Activated naive CD4-positive, alpha-beta T cell treated with anti-CD3 and anti-CD28 coated beads, Interleukin-2, amount 50 U/mL, for 72 hours (primary cell): ENCODE measurements at places on chromosomes 6 and 20. TPM values are rescaled to one million over a fixed set of nuclear protein-coding genes. Genes with fewer than 3 reads are reported as not detected.

- DNase-seq, result no peak
Observed at GRCh38 chr6:107187630-107188029, 72.3 kb upstream of the BEND3 start.

DNA sequence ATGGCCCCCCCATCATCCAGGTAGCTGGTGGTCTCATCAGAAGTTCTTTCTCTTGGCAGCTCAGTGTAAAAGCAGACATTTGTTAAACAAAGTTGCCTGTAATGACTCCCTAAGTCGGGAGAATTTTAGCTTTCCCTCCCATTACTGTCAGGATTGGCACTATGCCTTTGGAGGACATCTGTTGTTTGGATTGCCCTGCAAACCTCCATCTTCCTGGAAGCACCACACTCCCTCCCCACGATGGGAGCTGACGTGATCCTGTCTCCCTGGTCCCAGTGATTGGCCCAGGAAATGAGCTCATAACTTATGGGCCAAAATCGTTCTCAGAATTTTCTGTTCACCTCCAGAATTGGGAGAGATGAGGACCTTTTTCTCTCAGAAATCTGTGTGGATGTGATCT is 42.6 kb upstream of the CNR1 start:
- DNase-seq, result no peak

DNA sequence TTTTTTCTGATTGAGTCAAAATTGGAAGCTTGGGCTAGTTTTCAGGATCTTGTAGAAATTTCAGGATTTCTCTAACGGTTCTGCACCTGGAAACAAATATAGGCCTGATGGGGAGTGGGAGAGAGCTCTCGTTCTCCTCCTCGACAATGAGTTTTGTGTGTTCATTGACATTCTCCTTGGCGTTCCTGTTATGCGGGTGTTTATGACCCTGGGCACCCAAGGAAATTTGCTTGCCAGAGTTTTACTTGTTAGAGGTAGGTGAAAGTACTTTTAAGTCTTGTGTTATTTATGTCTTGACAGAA is 2.2 kb downstream of the ASXL1 start:
- no peak for DNase-seq

GRCh38 chr6:53109612-53110011 is 39.0 kb downstream of the GCM1 start:
- no peak for DNase-seq

DNA sequence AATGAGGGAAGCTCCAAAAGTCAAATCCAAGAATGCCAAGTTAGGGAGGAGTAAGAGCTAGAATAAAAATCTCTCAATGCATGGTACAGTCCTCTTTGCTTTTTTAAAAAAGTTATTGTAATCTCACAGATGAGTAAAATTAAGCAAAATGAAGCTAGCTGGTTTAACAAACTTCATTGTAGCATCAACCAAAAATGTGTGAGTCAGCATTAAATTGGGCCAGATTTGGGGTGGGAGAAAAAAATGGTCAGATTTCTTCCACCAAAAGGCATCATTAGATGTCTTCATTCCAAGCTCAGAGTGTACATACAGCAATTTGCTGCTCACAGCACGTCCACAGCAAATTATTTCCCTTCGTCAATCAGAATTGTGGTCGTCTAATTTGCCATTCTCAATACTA is 441.5 kb upstream of the FLRT3 start:
- DNase-seq, result no peak

DNA sequence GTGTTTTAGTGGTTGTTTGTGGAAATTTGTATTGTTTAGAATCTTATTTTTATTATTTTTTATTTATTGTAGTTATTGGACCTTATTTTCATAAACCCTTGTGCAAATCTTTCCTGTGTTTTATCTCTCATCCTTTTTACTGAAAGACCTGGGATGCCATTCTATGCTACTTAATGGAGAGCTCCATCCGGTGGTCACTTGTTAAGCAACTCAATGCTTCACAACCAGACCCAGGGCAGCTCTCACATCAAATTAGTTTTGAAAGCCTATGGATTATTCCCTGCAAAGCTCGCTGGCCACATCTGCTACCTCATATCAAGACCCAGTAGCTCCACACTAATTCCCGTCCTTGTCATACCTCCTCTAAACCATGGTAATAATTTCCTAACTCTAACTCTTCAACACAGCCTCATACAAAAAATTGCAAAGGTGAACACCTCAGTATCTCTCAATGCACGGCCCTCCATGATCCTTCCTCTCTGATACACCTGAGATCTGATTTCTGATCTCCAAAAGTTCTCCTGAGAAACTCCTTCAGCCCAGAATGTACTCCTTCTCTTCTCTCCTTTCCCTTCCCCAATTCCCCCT is 296.6 kb upstream of the MANEA start:
- DNase-seq, result no peak

DNA sequence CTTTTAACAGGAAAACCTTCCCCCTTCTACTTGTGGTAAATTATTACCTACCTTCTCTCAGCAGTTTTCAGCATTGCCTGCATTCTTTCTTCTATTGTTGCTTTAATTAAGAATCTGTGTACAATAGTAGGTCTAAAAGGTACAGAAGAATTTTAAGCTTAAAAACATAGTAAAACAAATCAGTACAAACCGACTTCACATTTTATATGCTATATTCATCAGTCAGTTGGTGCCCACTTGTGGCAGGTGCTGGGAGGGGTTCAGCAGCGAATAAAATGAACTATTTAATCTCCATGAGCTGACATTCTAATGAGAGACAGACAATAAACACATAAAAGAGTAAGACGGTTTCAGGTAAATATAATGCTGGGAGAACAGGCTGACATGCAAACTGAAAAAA is 73.4 kb upstream of the FBXO30 start:
- no peak for DNase-seq

- no peak for DNase-seq
Observed at GRCh38 chr20:58753922-58754551, 61.4 kb downstream of the NPEPL1 start.

DNA sequence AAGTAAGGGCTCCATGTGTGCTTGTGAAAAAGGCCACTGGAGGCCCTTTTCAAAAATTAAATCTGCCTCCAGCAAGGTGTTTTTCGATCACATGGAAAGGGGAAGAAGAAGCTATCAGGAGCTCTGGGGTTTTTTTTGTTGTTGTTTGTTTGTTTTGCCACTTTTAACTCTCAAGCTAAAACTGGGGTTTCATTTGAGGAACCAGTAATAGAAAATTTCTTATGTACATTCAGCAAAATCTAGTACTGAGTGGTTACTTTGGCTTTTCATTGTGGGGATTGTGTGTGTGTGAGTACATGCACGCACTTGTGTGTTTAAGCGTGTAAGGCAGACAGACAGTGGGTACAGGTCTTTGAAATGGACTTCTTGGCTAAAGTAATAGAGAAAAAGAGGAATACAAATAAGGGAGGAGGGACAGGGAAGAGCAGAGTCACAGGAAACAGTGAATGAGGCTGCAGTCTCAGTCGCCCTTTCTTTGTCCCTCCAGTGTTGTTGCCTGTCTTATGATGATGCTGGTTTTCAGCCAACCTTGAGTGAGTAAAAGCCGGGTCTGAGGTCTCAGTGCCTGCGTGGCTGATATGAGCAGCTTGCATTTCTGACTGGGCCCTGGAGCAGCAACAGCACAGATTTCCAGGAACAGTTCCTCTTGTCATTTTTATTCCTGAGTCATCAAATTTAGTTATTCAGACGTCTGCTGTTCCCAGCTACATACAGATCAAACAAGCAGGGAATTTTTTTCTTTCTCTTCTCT is 26.2 kb downstream of the SLC16A10 start:
- peak; percentile 59 for DNase-seq

DNA sequence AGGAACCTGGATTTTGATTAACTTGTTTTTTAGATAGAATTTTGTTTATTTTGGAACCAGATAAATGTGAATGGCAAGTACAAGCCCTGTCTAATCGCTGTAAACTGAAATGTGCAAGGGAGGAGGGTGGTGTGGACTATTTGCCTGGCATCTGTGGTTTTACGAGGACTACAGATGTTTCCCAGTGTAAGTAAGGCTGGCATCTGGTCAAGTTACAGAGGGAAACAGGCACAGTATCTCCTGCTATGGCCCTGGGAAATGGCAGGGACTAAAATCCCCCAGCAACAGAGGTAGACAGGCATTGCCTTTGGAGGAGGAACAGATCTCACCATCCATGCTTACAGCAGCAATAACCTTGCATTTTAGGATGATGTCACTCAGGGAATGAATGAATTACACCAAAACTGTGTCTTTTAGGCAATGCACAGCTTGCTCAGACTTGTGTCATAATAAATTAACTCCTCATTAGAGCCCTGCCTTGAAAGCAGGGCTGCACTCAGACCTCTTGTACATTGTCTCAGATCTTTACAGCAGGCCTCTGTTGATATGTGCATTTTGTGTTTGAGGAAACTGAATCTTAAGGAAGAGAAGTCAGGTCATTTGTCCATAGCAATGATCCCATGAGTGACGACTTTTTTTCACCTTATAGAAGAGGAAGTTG is 96.2 kb downstream of the TCP11 start:
- DNase-seq, result no peak

DNA sequence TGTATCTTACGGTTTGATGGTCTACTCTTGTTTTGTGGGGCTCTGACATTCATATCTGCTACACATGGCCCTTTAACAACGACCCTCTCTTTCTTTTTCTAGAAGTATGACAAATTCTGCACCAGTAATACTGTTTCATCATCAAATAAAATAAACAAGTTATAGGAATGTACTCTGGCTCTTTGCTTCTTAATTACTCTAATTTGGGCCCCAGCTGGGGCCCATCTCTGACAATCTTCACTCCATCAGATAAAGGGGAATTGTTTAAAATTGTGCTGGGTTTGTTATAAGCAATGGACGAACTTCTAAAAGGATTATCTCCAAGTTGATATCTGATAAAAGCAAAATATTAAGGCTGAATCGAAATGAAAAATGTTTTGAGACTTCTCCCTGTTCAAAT is 343.6 kb upstream of the JAG1 start:
- no peak for DNase-seq

- no peak for DNase-seq
Observed at GRCh38 chr6:157732007-157732406, 91.0 kb upstream of the SNX9 start.

The EFCAB8 gene
- 0.52 TPM for total RNA-seq

The HRH3 gene
- not detected for total RNA-seq

The FAM209B gene
- total RNA-seq, result 0.88 TPM

The BPIFB2 gene
- total RNA-seq, result not detected

The ASIP gene
- total RNA-seq, result not detected

The RAET1G gene
- not detected for total RNA-seq

The CLPSL1 gene
- not detected for total RNA-seq

The NNAT gene
- total RNA-seq, result 2.1 TPM
